Right renal cortex interstitium (tissue), 3 donors: ENCODE measurements at places on chromosomes 7 and 10. TPM values are rescaled to one million over a fixed set of nuclear protein-coding genes. Genes with fewer than 3 reads are reported as not detected.

GRCh38 chr7:152136686-152137085 lies 111.2 kb downstream of the GALNT11 start:
- peak; percentile 29 for DNase-seq

- DNase-seq: no peak
Observed at GRCh38 chr10:129870961-129871621, 93.0 kb downstream of the EBF3 start.

HOXA10 gene
- polyA plus RNA-seq: 140 TPM

RBP4 gene
- 0.68 TPM for polyA plus RNA-seq

DNA sequence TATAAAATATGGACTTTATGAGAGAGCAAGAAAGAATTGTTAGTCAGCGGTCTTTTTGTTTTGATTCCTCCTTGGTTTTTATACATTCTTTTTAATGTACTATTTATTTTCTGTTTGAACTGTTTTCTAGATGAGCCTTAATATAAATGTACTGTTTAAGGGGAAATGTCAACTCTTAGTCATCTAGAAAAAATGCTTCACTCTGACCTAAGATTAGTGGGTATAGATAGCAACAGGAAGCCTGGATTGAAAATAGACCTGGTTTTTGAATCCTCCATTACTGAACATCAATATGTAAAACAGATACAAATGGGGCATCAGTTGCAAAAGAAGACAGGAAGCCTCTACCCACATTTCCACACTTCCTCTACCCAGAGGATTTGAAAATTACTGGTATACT lies 87.8 kb downstream of the CHRM2 start:
- no peak for DNase-seq

DNA sequence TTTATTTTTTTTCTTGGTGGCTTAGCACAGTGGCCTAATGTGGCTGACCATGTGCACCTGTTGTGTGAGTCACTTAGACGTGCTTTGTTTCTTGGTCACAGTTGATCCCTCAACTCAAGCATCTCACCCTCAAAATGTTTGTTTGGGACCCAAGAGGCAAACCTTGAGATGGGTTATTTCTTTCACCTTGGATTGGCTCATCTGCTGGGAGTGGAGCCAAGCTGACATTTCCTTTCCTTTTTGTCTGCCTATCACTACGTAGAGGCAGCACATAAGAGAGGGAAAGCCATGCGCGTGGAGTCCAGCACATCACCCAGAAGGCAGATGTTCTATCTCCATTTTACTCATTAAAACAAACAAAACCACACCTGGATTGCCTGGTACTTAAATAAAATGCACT lies 6.4 kb upstream of the PRKCQ start:
- no peak for DNase-seq

DNA sequence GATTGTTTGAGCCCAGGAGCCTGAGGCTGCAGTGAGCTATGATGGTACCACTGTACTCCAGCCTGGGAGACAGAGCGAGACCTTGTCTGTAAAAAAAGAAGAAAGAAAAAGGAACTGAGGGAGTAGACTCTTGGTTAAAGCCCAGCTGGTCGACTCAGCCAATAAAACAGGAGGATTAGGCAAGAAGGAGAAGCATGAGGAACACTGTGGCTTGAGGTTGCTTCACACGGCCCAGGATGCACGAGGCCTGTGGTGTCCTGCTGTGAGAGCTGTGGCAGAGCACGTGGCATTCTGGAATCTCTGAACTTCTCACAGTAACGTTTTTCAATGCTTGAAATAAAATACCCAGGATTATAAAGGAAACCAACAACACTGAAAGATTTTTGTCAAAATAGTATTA lies 93.3 kb downstream of the CUL2 start:
- DNase-seq: no peak

GRCh38 chr10:67606572-67606971 lies 89.4 kb downstream of the CTNNA3 start:
- no peak for DNase-seq

AKR1C8 gene
- 0.07 TPM for polyA plus RNA-seq

DNA sequence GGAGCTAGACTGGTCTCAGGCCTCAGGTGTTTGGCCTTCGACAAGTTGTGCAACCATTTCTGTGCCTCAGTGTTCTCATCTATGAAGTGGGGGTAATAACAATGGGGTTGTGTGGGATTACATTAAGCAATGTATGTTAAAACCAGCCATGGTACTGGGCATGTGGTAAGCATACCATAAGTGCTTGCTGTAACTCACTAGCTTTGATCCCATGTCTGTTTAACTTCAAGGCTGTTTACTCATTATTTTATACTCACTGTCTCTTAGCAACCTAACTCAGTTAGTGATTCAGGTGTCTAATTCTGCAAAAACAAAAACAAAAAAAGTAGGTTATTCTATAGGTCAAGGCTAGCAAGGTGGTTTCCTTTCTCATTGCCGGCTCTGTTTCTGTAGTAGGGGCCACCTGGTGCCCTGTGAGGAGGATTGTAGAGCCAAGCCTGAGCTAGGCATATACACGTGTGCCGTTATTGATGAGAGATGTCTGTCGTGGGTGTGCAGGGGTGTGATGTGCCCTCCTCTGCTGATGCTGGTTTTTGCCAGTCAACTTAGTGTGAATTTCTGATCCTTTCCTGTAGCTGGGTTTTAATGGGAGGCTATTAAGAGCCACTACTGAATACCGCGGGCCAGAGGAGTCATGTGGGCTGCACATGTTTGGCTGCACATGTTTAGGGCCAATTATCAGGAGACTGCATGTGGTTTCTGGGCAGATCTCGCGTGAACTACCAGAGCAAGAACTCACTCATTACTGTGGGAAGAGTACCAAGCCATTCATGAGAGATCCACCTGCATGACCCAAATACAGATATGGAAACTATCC lies 56.2 kb downstream of the EEPD1 start:
- no peak for DNase-seq

- no peak for DNase-seq
Observed at GRCh38 chr10:6716516-6716915, 136.4 kb upstream of the PRKCQ start.

GRCh38 chr10:104435822-104436221 lies 82.2 kb downstream of the CFAP58 start:
- no peak for DNase-seq

DNA sequence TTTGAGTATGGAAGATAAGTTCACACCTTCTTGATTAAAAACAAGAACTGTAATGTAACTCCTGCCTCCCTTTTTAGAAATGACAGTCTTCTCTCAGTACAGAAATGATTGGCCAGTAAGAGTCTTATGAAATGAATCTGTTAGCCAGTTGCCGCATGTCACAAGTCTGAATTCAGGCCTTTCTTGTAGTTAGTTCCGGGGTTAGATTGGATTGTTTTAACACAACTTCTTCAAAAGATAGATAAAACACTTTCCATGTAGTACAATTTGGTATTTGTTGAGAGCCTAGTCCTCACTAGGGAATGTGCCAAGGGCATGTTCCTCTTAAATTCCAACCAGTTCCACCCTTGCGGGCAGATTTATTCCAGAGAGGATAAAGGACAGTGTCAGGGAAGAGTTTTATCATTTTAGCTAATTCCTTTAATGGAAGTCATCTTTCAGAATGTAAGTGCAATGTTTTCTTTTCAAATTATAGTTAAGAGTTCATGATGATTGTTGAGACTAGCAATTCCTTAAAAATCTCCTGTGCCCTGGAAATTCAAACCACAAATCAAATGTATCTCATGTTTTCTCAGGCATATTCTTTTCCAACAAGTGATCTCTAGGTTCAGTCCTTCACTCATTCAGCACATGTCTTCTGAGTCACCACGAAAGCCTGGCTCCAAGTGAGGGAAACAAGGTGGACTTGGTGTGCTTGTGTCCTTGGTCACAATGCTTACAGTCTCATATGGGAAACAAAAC lies 4.1 kb downstream of the FHIP2A start:
- no peak for DNase-seq

CLDN12 gene
- 45.8 TPM for polyA plus RNA-seq

SAP25 gene
- 1.6 TPM for polyA plus RNA-seq

- DNase-seq: no peak
Observed at GRCh38 chr7:22860784-22861482, 38.3 kb upstream of the TOMM7 start.

CTTNBP2 gene
- polyA plus RNA-seq: 33.5 TPM

NPVF gene
- not detected for polyA plus RNA-seq

- DNase-seq: no peak
Observed at GRCh38 chr7:44194069-44194468, 4.8 kb upstream of the GCK start.

MBLAC1 gene
- 1.2 TPM for polyA plus RNA-seq

GRCh38 chr7:24963218-24963617 lies 16.8 kb downstream of the OSBPL3 start:
- no peak for DNase-seq

TMEM209 gene
- polyA plus RNA-seq: 28.4 TPM

DNA sequence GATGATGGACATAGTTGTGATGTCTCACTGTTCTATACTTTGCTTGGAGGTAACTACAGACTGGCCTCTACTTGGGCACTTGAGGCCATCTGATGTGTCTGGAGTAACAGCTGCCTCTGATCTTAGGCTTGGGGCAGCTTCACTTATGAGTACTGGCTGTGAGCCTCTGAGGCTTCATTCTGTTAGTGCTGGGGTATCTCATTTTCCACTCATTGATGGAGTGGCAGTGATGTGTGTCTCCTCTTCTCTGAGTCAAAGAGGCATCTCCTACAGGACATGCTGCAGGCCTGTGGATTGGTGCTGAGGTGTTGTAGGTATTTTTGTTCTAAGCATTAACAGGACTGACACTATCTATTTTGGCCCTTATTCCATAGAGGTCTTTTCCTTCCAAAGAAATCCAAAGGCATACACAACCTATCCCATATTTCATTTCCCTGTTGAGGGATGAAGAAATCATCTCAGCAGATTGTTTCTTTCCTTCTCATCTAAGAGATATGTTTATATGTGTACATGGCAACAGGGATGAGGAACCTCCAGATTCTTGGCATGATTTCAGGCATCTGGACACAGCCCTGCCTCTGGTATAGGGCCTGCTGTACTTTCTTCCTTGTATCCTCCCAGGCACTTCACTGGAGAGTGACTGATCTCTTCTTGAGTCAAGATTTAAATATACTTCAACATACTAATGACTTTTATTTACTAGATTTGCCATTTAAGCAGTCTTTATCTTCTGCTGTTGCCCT lies 65.7 kb upstream of the NOBOX start:
- DNase-seq: no peak

- no peak for DNase-seq
Observed at GRCh38 chr7:15571301-15571878, 9.6 kb upstream of the AGMO start.

DNA sequence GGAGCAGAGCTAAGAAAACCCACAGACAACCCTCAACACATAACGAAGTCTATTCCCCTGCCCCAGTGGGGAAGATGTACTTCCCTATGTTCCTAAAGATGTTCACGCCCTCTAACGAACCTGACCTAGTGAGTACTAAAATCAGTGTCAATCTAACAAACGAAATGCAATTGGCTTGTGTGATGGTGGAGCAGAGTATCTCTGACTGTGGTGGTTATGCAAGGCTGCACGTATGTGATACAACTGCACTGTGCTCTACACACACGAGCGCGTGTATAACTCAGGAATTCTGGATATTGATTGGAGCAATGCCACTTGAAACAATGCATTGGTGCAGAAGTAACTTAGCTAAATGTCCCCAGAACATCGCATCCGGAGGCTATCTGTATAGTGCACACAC lies 1.3 kb downstream of the ANKRD16 start:
- no peak for DNase-seq

GRCh38 chr10:50432211-50433009 lies 181.1 kb upstream of the ASAH2 start:
- DNase-seq: no peak

GRCh38 chr10:89404104-89405047 lies 10.0 kb upstream of the IFIT5 start:
- DNase-seq: no peak

GRCh38 chr7:50068026-50068425 lies 25.0 kb downstream of the ZPBP start:
- no peak for DNase-seq

DNA sequence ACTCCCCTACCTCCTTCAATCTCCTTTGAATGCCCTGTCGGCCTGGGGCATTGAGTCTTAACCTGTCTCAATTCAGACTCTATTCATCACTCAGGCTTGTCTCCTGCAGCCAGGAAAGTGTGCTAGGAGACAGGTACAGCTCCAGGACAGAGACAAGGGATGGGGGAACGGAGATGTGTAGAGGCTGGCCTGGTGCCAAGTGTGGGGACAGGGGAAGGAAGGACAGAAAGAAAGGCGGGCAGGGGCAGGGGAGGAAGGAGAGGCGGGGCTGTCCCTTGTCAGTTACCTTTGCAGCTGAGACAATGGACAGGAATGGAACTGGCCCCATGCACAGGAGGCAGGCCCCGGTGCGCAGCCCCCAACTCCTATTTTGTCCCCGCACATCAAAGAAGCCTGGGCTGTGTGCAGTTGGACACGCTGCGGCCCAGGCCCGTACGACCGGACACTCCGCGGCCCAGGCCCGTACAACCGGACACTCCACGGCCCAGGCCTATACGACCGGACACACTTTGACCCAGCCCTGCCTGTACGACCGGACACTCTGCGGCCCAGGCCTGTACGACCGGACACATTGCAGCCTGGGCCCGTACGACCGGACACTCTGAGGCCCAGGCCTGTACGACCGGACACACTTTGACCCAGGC lies 36.9 kb downstream of the CHST15 start:
- DNase-seq: no peak

CREB5 gene
- polyA plus RNA-seq: 6.3 TPM

- DNase-seq: no peak
Observed at GRCh38 chr7:33933611-33934281, 28.4 kb downstream of the BMPER start.

PLAU gene
- 9.3 TPM for polyA plus RNA-seq
